ENCODE measurements at places on chromosomes 5 and 9.

GRCh38 chr5:142529626-142530278, 156.1 kb downstream of the FGF1 start:
- DNase-seq: peak; percentile 70

DNA sequence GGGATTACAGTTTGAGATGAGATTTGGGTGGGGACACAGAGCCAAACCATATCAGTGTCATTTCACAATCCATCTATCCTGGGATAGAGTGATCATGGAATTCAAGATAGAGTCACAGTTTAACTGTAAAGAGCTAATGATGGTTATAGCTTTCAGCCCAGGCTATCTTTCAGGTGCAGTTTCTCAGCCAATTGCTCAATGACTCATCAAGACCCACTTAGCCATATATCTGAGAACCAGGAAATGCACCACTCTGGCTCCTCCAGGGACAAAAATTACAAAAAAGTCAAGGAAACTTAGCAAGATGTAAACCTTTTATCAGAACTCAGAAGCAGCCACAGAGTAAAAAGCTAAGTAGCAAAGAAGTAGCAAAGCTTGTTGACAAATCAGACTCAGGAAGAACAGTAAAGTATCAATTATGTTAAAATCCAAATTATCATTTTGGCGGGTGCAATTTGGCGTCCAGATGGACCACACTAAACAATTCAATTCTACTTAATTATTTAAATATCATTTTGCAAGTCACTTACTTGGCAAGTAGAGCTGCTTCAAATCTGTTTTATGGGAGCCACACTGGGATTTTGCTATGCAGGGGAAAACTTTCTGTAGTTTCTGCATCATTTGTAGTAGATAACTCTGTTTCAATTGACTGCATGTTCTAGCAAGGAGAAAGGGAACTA, 169.4 kb downstream of the TLE1 start:
- DNase-seq: no peak

DNA sequence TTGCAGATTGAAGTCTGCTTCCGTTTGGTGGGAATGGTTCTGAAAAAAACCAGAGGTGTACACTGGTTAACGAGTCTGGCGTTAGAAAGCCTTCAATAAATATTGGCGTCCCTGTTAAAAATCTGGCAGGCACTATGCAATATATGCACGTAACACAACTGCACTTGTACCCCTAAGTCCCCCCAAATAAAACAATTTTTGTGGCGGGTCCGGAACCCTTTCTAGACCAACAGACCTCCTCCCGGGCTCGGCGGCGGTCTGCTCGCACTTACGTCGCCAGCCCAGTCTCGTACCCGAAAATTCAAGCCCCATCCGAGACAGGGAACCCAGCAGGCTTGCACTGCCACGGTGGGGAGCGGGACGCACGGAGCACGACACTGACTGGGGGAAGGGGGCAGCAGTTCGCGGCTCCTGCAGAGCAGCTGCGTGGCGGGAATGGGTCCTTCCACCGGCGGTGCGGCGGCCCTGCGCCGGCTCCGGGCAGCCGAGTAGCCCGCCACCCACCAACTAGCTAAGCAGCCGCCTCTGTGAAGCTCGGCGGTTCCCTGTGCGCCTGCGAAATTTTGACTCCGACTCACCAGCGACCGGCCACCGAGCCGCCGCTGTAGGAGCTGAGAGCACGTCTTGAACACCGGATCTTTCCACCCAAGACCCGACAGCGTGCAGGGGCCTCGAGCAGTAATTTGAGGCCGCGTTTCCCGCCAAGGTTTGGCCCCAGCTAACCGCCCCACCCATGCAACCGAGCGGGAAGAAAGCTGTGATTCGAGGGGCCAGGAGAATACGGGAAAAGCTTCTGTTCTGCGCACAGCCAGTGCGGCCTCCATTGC, 3.9 kb downstream of the MCIDAS start:
- no peak for DNase-seq

- DNase-seq: no peak
These were observed 100.0 kb upstream of the PIK3R1 start for GRCh38 chr5:68115584-68115983.

DNA sequence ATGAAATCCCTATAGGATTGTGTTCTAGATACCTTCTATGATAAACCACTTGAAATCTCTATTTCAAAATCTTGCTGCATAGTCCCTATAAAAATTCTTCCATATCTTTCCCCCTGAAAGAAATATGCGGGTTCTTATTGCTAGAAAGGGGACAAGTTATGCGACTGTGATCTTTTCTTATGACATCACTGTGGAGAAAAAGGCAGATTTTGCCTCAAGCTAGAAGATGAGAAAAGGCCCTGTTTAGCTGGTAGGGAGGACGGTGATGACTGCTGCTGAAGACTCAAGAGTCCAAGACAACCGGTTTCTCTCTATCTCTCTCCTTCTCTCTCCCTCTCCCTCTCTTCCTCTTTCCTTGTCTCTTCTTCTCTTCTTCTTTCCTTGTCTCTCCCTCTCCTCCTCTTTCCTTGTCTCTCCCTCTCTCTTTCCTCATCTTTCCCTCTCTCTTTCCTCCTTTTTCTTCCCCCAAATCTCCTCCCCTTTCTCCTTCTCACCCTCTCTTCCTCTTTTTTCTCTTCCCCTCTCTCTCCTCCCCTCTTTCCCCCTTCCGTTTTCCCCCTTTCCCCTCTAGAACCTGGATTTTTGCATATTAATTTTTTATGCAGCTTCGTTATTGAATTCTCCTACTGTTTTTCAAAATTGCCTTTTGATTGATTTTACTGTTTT, 5.3 kb downstream of the OR2S2 start:
- no peak for DNase-seq

- peak; percentile 39 for DNase-seq
These were observed 24.4 kb downstream of the SH3TC2 start for GRCh38 chr5:149038336-149039080.

- DNase-seq: no peak
These were observed 38.8 kb upstream of the SEMA6A start for GRCh38 chr5:116613445-116613844.

- peak; percentile 45 for DNase-seq
These were observed 271.9 kb upstream of the ADAMTS16 start for GRCh38 chr5:4868140-4868735.

GRCh38 chr9:126699401-126699881, 85.7 kb downstream of the LMX1B start:
- DNase-seq: no peak

DNA sequence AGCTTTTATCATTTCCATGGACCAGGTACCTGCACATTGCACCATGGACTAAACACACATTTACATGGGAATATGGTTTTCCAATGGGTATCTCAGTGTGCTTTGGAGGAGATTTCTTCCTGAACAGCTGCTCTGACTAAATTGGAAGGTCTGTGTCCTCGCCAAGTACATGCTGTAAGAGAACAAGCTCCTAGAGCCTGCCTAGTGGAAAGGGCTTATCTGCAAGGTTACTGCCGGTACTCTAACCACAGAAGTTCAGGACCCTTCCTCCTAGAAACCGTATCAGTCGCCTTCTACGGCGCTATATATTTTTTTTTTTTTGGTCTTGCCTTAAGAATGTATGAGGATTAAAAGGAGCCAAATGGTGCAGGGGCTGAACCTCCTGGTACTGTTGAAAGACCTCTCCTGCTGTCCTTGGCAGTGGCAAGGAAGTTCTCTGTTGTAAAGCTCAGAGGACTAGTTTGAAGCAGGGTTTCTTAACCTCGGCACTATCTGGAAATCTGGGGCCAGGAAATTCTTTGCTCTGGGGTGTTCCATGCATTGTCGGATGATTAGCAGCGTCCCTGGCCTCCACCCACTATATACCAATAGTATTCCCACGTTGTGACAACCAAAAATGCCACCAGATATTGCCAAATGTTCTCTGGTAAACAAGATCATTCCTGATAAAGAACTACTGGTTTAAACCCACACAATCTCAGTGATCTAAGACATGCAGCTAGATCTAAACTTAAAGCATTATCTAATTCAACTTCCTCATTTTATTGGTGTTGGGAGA, 107.4 kb downstream of the FBXO38 start:
- DNase-seq: no peak

DNA sequence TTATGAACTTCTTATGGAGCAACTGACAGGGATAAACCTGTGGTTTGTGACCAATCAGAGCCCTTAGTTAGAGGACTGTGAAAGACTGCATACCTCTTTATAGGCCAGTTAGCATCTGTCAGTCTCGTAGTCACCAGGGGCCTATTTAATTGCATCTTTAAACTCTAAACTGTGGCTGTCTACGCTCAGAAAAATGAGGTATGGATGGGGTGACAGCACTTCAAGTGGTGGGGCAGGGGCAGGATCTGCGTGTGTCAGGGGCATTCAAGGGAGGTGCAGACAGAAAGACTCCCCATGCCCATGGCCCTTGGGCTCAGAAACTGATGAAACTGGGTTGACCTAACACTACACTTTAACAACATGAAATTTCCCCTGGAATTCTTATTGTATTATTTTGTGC, 132.6 kb upstream of the TBCA start:
- no peak for DNase-seq

DNA sequence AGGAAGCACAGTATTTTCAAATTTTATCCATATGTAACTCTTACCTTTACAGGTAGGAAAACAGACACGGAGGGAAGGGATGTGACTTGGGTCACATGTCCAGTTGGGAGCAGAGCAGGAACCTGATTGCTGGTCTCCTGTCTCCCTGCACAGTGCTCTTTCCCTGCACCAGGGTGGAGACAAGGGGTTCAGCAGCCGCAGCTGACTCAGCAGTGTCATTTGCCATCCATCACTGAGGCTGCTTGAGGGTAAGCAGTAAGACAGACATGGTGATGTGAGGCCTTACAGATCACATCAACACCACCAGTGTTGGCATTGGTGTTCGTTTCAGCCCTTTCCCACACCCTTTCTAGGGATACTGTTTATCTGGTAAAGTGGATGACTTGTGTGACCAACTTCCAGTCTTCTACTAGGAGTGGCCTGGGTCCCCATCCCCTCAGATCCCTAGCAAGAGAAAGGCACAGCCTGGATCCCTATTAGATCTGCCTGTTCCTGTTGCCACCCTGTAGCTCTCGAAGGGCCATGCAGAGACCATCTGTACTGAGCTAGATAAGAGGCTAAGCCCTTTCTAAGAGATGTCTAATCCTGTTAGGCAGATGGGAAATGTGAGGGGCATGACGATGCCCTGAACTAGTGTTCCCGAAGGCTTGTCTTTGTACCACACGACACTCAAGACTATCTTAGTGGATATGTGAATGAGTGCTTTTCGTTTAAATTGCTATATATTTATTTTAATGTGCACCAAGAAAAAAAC, 29.1 kb downstream of the FRMPD1 start:
- DNase-seq: no peak

DNA sequence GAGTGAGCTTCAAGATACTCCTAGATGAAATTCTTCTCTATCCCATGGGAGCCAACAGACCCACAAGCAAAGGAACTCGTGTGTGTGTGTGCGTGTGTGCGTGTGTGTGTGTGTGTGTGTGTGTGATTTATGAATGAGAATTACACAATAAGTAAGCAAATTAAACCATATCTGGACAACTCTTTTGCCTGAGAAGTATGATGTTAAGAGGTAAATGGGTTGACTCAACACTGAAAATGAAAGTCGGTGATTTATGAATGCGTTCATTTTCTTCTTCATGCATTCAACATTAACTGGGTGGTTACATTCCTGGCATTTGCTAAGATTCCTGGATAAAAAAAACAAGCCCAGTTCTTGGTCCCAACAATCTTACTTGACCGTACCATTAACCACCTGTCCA, 171.3 kb upstream of the ZNF462 start:
- no peak for DNase-seq

- DNase-seq: peak; percentile 66
These were observed 5.8 kb upstream of the IFNA1 start for GRCh38 chr9:21434202-21435014.

- no peak for DNase-seq
These were observed 452.8 kb downstream of the ENC1 start for GRCh38 chr5:74187757-74188156.

GRCh38 chr5:14727928-14728458, 63.5 kb downstream of the OTULIN start:
- no peak for DNase-seq

DNA sequence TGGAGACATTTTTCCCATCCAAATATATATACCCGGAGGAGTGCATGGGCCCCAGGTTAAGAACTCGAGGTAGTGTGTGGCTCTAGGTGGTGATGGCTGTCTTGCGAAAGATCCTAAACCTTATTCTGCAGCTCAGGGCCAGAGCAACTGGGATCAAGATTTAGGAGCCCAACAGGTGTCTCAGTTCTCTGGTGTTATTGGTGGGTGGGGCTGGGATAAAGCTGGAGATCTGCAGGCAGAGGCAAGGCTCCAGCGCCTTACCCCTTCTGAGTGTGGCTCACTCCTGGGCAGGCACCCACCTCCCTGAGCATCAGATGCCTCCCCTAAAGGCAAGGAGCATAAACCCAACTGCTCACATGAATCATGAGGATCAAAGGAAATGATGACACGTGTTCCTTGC, 11.2 kb downstream of the UBE2QL1 start:
- DNase-seq: no peak

DNA sequence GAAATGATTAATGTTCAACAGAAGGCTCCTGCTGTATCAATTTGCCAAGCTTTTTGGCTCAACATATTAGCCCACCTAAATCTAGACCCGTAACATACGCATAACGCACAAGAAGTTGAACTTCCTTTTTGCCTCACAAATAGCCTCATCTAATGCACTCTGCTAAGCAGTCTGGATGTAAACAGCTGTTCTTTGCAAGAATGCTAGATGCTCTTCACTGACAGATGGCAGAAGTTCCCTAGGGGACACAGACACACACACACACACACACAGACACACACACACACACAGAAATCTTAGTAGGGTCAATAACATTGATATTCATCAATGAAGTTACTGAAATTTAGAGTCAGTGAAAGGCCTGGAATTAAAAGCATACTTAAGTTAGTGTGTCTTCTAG, 13.2 kb upstream of the PCA3 start:
- no peak for DNase-seq

DNA sequence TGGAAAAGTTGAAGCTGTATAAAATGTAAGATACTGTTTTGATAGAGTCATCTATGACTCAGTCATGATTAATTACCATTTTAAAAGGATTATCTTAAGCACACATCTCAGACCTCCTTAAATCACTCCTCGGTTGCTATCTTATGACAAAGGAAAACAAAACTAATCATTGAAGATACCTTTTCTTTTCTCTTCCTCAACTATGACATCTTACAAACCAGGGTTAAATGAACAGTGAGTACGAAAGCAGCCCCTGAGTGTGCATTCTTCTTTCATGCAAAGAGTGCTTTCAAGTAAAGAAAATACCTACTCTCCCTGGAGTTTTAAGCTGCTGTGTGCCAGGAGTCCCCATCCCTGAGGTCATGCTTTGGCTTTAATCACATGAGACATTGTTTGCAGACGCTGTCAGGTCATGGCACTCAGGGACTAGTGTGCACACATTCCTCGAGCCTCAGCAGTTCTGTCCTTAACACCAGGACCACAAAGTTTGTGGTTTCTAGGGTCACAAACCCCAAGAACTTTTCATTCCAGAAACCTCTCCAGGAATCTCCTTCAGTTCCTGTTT, 86.7 kb upstream of the ICE1 start:
- peak; percentile 94 for DNase-seq

DNA sequence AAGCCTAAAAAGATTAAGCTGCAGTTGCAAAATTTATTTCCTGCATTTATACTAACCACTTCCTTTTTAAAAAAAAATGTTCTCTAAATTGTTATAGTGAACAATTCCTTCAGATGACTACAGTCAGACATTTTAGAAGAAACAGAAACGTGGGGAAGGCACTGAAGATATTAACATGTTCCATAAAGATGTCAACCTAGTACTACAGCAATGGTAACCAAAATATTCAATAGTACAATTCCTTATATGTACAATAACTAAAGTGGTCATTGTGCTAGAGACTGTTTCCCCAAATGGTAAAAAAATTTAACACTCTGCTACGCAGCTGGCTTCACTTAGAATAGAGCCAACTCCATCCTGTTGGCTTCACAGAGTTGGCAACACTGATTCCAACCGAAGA, 97.7 kb downstream of the FNBP1 start:
- peak; percentile 72 for DNase-seq

GRCh38 chr5:115985802-115986757, 23.8 kb downstream of the LVRN start:
- DNase-seq: peak; percentile 44
